ENCODE measurements at places on chromosomes 16 and 17.

DNA sequence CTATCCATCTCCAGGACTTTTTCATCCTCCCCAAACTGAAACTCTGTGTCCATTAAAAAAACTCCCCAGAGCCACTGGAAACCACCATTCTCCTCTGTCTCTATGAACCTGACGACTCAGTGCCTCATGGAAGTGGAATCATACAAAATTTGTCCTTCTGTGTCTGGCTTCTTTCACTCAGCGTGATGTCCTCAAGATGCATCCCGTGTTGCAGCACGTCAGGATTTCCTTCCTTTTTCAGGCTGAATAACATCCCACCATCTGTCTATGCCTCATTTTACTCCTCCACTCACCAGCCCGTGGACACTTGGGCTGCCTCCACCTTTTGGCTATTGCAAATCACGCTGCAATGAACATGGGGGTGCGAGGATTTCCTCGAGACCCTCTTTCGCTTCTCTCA is 12.6 kb upstream of the ALDH3A1 start:
- no peak for DNase-seq

DNA sequence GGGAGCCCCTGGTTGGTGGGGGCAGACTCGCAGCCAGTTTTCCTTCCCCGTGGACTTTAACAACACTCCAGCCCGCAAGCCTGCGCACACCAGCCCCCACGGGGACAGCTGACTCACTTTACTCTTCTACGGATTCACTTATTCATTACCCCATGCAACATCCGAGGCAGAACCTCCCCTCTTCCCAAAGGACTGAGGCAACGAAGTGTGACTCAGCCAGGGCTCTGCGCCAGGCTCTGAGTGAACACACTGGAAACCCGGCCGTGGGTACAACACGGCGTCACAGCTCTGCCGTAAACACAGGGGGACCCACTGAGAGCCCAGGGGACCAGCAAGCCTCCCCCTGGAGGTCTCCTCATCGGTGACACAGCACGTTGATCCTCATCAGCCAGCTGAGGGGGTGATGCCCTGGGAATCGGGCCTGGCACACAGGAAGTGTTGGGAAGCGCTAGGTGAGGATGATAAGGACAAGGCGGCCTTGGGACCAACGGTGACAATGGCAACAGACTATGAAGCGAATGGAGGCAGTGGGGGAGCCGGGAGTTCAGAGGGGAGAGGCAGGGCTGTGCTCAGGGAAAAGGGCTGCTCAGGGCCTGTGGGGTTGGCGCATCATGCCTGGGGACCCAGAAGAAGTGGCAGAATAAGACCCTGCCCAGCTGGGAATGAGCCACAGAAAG is 14.6 kb downstream of the COTL1 start:
- no peak for DNase-seq

GRCh38 chr17:4590981-4591453 is 6.7 kb downstream of the SMTNL2 start:
- no peak for DNase-seq

- peak; percentile 26 for DNase-seq
These were observed 5.3 kb downstream of the FAM234A start for GRCh38 chr16:239948-240277.

GRCh38 chr17:1720856-1721386 is 3.6 kb upstream of the WDR81 start:
- no peak for DNase-seq

DNA sequence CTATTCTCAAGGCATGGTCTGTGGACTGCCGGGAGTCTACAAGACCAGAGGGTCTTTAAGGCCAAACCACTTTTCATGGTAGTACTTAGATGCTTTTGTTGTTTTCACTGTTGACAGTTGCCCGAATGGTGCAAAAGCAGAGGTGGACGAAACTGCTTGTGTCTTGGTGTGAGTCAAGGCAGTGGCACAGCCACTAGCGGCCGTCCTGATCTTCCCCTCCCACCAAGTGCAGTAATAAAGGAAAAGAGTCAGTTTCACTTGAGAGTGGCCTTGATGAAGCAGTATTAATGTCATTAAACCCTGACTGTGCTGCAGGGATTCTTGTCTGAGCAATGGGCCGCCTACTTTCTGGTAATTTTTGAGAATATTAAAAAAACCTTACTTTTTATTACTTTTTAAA is 109.1 kb downstream of the PRKCA start:
- no peak for DNase-seq

DNA sequence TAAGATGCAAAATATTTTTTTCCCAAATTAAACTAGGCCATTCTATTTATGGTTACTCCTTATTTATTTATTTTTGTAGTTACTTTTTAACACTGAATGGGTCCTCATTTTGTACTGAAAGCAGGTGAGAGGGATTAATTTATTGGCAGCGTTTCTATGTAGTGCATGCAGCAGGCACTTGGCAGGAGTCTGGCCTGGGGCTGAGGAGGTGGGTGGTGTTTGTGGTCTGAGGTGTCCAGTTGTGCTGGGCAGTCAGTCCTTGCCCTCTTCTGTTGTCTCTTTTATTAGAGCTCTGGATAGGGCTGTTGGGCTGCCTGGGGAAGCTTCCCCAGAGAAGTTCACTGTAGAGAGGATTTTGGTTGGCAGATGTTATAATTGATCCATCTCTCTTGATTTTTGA is 12.7 kb downstream of the SEC14L1 start:
- DNase-seq: no peak

DNA sequence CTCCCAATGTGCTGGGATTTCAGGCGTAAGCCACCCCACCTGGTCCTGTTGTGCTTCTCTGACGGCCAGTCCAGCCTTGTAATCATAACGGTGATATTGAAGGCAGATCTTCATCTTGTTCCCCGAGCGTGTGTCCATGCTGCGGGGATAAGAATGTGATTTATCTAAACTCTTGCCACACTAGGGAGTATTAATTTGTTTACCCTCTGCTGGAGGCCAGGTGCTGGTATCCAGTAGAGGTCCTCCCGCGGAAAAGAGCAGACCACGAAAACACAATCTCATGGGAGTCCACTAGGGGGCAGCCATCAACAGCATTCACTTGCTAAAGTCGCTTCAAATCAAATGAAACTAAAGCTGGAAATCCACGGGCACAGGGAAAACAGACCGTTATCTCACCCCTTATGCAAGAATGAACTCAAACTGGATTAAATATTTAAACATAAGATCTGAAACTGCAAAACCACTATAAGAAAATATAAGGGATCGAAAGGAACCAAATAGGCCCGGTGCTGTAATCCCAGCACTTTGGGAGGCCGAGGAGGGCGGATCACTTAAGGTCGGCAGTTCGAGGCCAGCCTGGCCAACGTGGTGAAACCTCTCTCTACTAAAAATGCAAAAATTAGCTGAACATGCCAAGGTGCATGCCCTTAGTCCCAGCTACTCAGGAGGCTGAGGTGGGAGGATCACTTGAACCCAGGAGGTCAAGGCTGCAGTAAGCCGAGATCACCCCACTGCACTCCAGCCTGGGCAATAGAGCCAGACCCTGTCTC is 22.3 kb upstream of the RBBP6 start:
- DNase-seq: peak; percentile 77
